ENCODE measurements at places on chromosomes 2 and 18. TPM values are rescaled to one million over a fixed set of nuclear protein-coding genes. Genes with fewer than 3 reads are reported as not detected.
A peak's percentile ranks its signal among the peaks of the same experiment; 100 is the strongest.

DNA sequence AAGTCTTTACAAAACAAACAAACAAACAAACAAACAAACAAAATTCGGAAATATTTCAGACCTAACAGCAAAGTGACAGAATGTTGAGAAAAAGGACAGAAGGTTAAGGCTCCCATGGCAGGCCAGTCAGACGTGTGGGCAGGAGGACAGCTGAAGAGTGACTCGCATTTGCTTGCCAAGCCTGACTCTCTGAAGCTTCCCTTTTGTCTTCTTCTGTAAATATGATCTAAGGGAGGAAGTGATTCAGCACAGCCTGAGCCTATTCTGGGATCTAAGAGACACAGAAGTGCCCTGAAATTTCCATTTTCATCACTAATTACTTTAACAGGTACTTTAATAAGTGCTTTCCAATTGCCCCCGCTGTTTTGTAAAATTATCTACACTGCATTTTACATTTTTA lies 134.0 kb upstream of the LYPD1 start:
- DNase-seq, result no peak

DNA sequence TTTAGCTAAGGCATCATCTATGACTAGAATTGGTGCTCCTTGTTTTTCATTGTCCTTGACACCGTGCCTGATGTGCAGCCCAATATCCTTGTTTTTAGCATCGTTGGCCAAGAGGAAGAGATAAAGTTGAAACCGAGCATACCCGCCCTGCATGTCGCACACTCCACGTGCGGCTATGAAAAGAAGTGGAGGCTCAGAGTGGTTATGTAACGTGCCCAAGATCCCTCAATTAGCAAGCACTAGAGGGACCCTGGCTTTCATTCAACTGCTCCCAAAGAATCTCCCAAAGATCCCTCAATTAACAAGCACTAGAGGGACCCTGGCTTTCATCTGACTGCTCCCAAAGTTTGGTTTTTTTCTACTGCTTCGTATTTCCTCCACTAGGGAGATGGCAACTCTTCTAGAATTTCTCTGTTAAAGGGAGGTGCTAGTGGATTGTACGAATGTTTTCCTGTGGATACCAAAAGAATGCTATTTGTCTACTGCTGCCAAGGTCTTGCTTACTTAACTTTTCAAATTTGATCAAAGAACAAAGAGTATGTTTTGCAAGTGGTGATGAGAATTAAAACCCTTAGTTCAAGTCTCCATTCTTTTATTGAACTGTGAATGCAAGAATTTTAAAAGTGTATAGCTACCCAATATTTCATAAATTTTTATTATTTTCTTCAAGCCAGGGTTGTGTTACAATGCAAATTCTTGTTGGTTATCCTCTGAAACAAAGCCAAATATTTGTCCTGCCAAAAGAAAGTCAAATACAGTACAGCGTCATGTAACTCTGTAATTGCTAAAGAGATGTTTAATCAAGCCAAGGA lies 92.1 kb downstream of the AOX1 start:
- no peak for DNase-seq

DNA sequence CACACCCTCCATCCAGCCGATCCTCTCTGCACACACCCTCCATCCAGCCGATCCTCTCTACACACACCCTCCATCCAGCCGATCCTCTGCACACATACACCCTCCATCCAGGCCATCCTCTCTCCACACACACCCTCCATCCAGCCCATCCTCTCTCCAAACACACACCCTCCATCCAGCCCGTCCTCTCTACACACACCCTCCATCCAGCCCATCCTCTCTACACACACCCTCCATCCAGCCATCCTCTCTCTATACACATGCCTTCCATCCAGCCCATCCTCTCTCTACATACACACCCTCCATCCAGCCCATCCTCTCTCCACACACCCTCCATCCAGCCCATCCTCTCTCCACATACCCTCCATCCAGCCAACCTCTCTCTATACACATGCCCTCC lies 83.1 kb downstream of the EIPR1 start:
- no peak for DNase-seq

DNA sequence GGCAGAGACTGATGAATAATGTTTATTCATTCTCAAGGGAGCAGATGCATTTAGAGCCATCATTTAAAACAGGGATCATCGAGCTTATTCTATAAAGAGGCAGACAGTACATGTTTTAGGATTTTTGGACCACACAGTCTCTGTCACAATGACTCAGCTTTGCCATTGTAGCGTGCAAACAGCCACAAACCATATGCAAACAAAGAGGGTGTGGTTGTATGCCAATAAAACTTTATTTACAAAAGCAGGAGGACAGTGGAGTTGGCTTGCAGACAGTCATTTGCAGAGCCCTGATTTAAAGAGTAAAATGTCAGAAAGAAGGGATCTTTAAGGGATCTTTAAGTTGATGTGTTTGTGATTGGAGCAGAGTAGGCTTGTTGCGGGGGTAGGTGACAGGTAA lies 51.5 kb downstream of the SMIM21 start:
- DNase-seq, result no peak

- DNase-seq, result no peak
Measured at GRCh38 chr18:46247942-46248341, 143.8 kb downstream of the HAUS1 start.

ABCB6 gene
- 27.9 TPM for total RNA-seq

- DNase-seq, result no peak
Measured at GRCh38 chr2:221484761-221485502, 87.2 kb downstream of the EPHA4 start.

GALR1 gene
- total RNA-seq, result not detected

DNA sequence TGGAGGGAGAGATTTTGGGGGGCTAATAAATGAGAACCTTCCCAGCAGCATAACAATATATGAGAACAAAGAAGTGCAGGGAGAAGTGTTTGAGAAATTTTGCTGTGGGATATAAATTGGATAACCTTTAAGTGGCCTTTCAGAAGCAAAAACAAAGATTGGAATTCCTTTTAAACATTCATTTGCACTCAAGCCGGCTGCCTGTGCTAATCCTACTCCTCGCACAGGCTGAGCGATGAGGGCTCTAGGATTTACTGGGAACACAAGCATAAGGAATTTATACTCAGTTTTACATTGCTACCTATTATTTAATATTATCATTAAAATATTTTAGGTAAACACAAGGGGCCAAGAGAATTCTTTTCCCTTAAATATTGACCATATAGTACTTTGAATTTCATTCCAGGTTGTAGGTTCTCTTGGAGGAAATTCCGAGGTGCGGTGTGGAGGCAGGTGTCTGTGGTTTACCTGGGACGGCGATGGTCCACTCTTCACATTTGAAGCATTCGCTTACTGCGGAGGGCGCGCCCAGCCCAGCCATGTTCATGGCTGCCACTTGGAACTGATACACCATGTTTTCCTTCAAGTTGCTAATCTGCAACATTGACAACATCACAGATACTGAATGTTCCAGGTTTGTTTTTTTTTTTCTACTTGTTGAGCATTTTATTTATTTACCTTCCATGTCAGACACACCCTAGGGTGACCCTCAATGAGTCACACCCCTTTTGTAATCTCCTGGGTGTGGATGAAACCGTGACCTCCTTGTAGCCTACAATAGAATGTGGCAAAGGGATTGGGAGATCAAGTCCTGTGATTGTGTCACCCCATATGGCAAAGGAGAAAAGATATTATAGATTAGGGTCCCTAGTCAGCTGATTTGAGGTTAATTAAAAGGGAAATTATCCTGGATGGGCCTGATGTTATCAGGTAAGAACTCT lies 100.1 kb downstream of the MYOM1 start:
- no peak for DNase-seq

MROH2A gene
- not detected for total RNA-seq

KCNE4 gene
- 0.57 TPM for total RNA-seq

DNA sequence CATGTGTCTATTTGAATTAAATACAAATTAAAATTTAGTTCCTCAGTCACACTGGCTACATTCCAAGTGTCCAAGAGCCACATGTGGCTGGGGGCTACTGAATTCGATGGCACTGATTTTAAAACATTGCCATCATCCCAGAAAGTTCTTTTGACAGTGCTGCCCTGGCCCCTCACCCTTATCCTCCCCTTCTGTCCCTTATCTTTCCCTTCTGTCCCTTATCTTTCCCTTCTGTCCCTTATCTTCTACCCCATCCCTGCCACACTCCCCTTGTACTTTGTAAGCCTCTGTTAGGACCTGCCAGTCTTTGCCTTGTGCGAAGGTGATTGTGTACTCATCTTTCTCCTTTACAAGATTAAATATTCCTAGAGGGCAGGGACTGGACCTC lies 85.2 kb downstream of the DNMT3A start:
- DNase-seq, result no peak

- no peak for DNase-seq
Measured at GRCh38 chr2:74031221-74031620, 46.5 kb downstream of the TET3 start.

UBE2E3 gene
- 51.7 TPM for total RNA-seq

CRYGD gene
- total RNA-seq, result not detected

DNA sequence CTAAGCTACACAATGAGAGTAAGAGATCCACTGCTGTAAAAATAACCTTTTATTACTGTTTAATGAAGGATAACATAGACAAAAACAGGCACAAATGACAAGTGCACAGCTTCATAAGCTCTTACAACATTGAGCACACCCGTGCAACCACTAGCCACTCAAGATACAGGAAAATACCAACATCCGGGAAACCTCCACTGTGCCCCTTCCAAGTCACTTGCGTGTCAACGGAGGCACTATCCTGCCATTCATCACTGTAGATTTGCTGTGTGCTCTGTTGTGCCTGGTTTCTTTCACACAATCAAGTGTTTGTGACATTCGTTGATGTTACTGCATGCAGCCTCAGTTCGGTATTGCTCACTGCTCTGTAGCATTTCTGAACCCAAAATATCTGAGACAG lies 292.9 kb upstream of the MYT1L start:
- DNase-seq, result no peak

DNA sequence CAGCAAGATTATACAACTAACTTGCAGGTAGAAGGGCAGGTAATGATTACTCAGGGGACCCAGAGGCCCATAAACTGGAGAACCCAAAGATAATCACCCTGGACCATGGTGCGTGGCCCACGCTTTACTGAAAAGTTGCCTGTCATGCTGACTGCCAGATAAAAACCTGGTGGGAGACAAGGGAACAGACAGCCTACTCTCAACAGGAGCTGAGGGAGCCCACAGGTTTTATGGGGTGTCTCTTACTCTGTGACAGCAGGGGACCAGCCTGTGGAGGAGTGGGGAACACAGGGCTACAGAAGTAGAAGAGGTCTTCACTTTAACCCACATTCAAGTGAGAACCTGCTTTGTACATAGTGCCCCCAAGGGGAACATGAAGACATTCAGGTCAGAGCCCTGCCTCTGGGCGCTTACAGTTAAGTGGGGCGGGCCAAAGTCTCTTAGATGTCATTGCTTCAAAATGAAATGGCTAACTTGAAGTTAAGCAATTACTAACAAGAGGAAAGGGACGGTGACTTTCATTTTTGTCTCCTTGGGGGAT lies 60.4 kb downstream of the DHRS9 start:
- no peak for DNase-seq

CFC1 gene
- total RNA-seq, result not detected

- DNase-seq, result peak; percentile 68
Measured at GRCh38 chr2:218860950-218861381, 1.4 kb downstream of the WNT6 start.

DNA sequence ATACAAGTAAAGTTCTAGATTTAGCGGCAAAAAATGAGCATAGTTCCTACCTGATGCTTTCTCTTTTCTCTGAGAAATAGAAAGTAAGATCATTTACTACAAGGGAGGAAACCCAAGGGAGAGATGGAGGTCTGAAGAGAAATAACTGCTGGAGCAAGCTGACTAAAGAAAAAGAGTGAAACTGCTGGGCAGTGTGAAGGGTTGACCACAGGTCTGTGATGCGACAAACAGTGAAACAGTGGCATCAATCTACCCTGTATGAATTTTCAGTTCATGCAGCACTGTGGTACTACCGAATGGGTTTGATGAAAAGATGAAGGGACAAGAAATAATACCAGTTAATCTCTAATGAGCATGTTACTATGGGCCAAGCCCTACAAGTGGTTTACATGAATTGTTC lies 52.2 kb downstream of the CUL3 start:
- DNase-seq, result no peak

AGAP1 gene
- 18.7 TPM for total RNA-seq

OR6B2 gene
- total RNA-seq, result not detected

DNA sequence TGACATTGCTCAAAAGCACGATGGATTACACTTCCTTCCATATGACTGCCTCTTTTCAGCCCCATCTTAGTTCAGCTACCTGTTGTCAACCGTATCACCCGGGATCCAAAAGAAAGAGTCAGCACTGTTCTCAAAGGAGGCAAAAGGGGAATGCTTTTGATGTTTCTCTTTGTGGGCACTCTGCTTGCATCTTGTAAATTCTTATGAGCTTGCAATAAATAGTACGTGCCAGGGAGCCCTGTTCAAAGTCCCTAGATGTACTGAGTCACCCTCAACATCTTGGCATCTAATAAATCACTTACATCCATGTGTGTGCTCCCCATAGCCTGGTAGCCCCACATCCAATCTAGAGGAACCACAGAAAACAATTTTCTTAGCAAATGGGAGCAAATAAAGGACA lies 256.9 kb downstream of the SUCLG1 start:
- no peak for DNase-seq

C2orf72 gene
- total RNA-seq, result not detected

DNA sequence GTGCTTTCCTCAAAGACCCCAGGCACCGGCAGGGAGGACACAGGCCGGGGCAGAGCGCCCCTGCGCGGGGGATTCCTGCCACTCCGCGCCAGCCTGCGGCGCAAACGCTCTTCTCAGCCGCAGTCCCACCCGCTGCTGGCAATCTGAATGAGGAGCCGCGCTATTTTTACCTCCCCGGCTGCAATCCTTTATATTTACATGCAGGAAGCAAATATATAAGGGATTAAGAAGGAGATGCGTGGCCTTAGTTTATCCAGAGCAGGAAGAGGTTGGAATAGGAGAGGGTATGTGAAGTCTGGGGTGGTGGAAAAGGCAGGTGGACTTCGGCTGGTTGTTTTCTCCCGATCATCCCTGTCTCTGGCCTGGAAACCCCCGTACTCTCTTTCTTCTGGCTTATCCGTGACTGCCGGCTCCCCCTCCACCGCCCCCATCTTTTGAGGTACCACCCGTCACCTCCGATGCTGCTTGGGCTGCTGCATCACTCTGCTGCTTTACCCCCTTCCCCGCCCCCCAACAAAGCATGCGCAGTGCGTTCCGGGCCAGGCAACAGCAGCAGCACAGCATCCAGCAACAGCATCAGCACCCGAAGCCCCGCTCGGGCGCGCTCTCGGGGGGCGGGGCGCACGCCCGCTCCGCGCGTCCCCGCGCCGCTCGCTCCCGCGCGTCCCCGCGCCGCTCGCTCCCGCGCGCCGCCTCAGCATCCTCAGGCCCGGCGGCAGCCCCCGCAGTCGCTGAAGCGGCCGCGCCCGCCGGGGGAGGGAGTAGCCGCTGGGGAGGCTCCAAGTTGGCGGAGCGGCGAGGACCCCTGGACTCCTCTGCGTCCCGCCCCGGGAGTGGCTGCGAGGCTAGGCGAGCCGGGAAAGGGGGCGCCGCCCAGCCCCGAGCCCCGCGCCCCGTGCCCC lies at the start of gene ADAM23:
TSS of gene ADAM23 (plus strand) at position 700 of the 902 bp plus-strand sequence. CDS start 335 bp downstream, outside the sequence.
- DNase-seq, result peak; percentile 53

Data from heart right ventricle (tissue), 16 donors.